ENCODE measurements at places on chromosomes 12 and 14.

DNA sequence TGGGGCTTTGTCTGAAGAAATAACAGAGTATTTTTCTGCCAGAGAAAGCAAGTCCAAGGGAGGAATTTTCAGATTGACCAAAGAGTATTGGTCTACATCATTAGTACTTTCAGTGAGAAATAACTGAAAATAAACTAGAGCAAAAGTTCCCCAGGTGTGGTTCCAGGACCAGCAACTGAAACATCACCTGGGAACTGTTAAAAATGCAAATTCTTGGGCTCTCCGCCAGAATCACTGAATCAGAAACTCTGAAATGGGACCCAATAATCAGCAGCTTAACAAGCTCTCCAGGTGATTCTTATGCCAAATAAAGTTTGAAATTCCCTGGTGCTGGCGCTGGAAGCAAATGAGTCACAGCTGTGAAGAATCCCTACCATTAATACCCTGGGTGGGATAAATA is 52.1 kb downstream of the EIF2S3B start:
- no peak for DNase-seq

DNA sequence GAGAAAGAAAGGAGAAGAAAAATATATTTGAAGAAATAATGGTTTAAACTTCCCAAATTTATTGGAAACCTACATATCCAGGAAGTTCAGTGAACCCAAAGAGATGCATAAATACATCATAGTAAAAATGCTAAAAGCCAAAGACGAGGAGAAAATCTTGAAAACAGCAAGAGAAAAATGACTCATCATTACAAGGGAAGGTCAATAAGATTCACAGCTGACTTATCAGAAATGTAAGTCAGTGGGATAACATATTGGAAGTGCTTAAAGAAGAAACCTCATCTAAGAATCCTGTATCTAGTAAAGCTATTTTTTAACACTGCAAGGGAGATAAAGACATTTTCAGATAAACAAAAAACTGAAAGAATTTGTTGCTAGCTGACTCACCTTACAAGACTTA is 19.9 kb downstream of the RIC8B start:
- no peak for DNase-seq

DNA sequence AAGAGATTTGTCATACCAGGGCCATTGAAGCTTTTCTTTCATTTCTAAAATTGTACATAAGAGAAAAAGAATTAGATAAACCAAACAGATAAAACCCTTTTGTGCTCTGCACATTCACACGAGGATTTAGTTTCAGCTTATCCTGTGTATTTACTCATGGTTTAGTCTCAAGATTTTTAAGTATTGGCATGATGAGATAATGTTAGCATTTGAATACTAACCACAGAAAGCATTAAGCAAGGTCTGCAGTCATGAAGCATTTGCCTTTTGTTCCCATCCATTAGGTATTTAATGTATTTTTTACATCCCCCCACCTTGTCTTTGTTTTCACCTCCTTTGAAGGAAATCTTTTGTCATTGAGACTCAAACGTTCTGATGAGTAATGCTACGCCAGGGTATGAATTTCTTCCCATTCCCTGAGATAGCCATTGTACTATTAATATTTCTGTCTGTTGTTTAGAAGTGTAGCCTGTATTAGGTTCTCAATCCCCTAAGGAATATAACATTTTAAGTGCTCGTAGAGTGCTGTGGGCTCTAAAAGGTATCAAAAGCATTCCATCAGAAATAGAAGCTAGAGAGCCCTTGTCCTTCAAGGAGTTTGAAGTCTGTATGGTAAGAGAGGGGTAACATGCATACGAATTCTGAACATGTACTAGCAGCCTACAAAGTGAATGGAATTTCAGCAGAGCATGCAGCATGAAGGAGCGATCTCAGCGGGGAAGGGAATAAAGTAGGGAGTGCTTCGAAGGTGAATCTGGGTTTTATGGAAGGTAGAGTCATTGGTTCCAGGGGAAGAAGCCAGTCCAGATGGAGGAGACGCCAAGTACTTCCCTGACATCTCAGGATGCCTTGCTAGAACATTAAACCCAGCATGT is 22.3 kb downstream of the CRADD start:
- no peak for DNase-seq

DNA sequence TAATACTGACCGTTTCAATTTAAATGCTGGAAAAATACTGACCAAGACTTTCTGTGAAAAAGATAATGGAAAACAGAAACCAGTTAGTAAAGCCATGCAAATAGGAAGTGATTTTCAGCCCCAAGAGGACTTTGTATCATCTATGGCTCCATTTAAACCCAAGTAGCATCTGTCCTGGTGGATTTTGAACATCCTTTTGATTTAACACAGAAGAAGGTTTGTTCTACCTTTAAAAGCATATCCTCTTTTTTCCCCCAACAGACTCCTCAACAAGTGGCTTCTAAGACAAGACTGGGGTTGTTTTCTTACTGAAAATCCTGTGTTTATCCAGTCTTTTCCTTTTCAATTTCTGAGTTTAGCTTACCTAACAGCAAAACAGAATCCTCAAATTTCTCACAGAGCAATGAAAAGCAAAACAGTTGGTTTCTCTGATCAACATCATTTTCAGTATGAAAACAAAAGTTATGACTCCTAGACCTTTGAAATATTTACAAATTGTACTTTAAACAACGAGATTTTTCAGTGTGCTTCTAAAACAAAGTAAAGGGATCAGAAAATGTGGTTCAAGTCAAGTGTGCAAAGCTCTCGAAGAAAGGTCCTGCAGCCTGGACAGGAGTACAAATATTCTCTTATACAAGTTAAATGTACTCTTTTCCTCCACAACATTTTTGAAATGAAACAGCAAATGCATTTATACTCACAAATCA is 2.9 kb downstream of the PHLDA1 start:
- no peak for DNase-seq

DNA sequence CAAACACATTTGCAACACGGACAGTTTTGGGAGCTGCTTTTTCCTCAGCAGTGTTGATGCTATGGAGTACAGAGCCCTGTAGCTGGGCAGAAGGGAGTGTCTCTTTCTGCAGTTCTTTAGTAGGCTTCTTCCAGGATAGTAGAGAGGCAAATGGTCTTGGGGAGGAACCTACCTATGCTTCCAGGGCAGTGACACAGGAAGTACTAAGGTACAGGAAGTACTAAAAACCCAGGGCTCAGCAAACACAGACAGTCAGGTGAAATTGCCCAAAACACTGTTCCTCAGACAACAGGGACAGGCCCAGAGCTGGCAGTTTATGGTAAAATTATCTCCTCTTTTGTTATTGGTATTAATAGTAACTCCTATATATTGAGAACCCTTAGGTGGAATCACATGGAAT is 217.6 kb downstream of the TTC8 start:
- DNase-seq = no peak

DNA sequence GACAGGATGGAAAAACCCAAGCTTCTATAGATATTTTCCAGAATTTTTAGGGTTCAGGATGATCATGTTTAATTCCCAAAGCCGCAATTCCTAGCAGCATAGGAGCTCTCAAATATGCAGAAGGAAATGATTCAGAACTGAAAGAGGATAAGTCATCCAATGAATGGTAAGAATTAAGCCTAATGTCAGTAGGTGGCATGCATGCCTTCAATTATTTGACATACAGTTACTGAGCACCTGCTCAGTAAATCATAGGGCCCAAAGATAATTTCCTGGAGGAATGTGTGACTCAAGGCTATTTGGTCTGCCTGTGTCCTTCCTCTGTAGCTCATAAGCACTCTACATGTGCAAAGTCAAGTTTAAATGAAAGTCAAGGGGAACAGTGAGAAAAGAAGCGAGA is 116.8 kb upstream of the SLC38A4 start:
- no peak for DNase-seq

GRCh38 chr14:105878554-105878953 is 352.2 kb downstream of the TMEM121 start:
- no peak for DNase-seq

GRCh38 chr12:66900616-66901015 is 221.7 kb upstream of the GRIP1 start:
- no peak for DNase-seq

DNA sequence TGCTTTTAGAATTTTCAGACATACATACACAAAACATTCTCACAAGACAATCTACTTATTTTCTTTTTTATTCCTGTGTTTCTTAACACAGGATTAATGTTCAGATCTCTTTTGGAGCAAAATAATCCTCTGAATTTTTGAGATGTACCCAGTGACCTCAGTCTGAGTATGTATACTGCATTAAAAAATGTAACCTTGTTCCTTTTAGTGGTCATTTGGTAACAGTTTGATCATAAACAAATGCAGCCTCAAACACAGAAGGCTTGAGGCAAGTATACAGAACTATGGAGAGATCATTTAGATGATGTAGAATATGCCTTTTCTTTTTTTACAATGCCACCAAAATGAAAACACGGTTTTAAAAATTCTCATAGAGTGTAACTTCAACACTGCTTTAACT is 9.7 kb downstream of the HIF1A start:
- no peak for DNase-seq

DNA sequence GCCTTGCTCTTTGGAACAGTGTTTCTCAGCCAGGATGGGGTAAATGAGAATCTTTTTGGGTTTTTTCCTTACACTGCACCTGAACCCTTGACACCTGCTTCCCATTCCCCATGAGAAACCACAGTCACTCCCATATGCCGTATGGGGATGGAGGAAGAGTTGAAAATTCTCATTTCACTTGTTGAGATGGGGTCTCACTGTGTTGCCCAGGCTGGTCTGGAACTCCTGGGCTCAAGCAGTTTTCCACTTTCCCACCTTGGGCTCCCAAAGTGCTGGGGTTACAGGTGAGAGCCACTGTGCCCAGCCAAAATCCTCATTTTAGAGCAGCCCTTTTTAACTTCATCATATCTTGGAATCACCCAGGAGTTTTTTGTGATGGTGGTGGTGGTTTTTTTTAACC is 3.7 kb downstream of the MVK start:
- no peak for DNase-seq

GRCh38 chr14:22837114-22837749 is 847 bp downstream of the MMP14 start:
- no peak for DNase-seq

GRCh38 chr12:42862055-42862454 is 272.5 kb upstream of the PRICKLE1 start:
- no peak for DNase-seq

GRCh38 chr14:59727073-59727661 is 143.4 kb downstream of the RTN1 start:
- DNase-seq = no peak

DNA sequence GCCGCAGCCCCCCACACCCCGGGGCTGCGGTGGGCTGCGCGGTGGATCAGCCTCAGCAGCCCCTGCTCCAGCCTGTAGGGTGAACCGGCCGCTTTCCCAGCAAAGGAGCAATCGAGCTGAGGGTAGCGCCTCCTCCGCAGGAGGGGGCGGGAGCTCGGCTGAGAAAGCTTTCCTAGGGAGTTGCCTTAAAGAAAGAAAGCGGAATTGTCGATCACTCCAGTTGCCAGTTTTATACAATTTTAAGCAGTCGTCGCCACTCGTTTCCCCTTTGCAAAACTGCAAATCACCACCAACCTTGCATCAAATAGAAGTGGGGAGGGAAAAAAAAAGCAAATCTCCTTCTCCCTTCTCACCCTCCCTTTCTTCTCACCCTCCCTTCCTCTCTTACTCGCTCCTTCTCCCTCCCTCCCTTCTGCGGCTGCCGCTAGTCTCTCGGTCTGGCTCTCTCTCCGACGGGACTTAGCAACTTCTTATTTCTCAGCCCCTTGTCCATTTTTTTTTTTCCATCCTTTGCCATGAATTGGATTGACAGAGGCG is at the start of gene PDE3A:
Gene PDE3A (plus strand): TSS at position 424 of the 537 bp plus-strand sequence. CDS start 748 bp downstream, outside the sequence.
- DNase-seq = no peak

DNA sequence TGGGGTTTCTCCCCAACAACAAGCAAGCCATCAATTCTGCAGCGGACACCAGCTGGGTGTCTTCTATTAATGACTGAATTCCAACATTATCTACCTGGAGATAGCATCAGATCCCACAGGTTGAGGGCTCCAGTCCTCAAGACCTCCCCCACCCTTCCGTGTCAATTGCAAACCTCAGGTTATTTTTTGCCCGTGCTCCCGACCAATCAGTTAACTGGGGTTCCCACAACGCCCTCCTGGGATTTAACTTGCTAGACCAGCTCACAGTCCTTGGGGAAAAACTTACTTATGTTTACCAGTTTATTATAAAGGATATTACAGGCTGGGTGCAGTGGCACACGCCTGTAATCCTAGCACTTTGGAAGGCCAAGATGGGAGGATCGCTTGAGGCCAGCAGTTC is 9.7 kb downstream of the DICER1 start:
- no peak for DNase-seq

DNA sequence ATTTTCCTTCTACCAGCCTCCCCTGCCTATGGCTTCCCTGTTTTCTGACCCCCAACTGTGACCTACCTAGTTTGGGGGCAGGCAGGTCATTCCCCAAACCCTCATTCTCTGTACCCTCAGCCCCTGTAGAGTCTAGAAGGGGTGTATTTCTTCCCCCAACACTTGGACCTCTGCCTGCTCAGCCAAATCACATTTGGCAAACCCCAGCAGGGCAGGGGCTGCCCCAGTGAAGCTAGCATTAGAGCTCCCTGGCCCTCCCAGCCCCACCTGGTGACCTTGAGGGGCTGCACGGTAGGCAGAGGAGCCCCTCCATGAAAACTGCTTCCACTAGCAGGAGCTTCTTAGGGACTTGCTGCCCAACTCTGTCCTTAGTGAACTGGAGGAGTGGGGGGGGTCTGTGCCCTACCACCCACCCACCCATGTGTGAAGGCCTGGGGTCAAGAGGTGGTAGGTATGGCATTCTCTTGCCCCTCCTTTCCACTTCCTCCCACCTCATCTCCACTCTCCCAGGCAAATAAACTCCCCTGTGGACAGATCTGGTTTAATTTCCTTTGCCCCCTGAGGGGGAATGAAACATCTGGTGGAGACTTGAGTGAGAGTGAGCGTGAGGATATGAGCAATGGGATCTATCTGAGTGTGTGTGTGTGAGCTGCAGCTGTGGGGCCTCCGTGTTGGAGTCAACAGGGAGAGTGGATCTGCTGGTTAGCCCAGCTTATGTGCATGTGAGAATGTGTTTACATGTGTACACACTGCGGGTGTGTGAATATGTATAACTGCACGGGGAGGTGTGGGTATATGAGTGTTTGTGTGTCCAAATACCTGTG is 1.6 kb downstream of the NXPH4 start:
- DNase-seq = no peak

- no peak for DNase-seq
These were observed 478.9 kb downstream of the BCAT1 start for GRCh38 chr12:24470050-24470449.

DNA sequence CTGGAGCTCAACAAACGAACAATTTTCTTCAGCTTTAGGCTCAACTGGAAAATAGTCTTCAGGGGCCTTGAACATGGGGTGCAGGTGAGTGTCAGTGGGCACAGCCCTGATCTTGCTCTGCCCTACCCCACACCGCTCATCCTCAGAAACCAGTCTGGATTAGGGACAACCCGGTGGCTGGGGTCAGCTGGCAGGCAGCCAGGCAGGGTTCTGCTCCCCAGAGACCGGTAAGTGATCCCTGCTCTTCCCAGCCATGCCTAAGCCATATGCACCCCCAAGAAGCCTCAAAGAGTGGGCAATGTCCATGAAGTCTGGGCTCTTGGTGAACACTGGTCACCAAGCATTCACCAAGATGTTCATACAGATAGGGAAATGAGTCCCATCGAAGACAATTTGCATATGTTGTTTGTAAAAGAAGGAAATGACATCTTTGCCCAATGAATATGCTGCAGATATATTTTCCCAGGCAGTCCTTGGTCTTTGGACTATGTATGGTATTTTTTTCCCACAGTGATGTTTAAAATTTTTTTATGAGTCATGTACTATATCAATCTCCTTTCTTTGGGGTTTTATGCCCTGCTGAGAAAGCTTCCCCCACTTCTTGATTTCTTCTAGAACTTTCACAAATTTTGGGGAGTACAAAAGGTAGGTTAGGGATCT is 63.9 kb upstream of the VASH1 start:
- DNase-seq = no peak

- no peak for DNase-seq
These were observed 79.1 kb upstream of the ST8SIA1 start for GRCh38 chr12:22413592-22413991.

Measured in activated CD4-positive, alpha-beta T cell treated with anti-CD3 and anti-CD28 coated beads for 4 hours (primary cell).